Pancreas (tissue), 10 donors: ENCODE measurements at places on chromosomes 4 and X. TPM values are rescaled to one million over a fixed set of nuclear protein-coding genes. Genes with fewer than 3 reads are reported as not detected.

The DGKK gene
- not detected for total RNA-seq

The MEPE gene
- not detected for total RNA-seq

The DNAAF6 gene
- total RNA-seq = not detected

The ITIH6 gene
- not detected for total RNA-seq

DNA sequence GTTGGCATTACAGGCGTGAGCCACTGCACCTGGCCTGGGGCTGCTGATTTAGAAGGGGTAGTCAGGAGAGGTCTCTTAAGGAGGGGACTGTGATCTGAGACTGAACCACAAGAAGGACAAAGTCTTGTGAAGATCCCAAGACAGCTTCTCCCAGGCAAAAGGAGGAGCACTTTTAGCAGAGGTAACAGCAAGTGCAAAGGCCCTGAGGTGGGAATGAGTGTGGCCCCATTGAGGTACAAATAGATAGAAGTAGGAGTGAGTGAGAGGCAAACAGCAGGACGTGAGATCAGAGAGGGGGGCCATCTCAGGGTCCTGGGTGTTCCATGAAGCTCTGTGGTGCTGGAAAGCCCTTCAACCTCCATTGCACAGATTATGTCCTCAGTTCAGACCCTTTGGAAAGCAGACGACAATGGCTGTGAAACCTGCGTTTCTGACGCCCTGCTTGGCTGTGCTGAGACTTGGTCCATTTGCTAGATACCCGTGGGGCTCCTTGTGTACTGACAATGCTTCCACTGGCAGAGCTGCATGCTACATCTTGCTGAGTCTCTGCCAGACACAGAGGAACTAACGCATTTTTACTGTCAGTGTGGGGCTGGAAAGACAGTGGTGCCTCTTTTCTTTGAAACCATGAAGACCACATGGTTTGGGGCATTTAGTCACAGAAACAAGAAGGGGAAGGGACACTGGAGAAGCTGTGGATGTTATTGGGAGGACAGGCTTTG lies 1.3 kb upstream of the CCKAR start:
- no peaks in the 10 kb centered on the region for H3K27me3 ChIP-seq
- H3K36me3 ChIP-seq = no peaks in the 10 kb centered on the region
- H3K27ac ChIP-seq = no peak overlapping the region
- H3K4me3 ChIP-seq = no peak overlapping the region

DNA sequence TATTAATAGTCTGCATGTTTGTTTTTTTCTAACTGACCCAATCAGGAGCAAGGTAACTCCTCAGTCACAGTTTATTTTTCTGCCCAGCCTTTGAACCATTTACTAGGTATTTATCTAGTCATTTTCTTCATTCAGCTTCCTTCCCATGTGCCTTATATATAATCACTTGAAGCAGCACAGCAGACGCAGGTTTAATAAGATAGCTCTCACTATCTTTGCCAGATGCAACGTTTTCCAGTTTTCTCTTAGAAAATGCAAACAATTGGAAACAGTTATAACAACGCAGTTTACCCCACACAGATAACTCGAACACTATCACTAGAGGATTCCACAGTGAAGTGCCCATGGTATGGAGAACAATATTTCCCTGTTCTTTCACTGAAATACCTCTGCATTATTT lies 56.4 kb upstream of the NFKB1 start:
- no peaks in the 10 kb centered on the region for H3K27me3 ChIP-seq
- H3K27ac ChIP-seq = no peak overlapping the region
- no peak for DNase-seq
- no peak overlapping the region for H3K4me3 ChIP-seq
- peaks cover 10% of the 10 kb centered on the region for H3K4me1 ChIP-seq
- no peaks in the 10 kb centered on the region for H3K36me3 ChIP-seq

DNA sequence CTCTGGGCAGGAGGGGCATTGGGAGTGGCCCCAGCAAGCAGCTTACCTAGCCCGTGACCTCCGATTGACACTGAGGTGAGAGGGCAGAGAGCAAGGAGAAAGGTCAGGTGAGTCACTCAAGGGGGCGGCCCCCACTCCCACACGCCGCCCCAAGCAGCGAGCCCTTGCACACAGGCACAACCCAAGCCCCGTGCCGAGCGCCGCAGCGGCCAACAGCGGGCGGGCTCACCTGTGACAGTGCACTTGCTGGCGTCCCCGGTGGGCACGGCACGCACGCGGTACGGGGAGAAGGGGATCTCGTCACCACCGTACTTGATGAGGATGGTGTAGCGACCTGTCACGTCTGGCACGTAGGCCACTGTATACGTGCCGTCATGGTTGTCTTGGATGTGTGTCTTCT lies 17.2 kb downstream of the FLNA start:
- no peaks in the 10 kb centered on the region for H3K4me1 ChIP-seq
- peaks cover 16% of the 10 kb centered on the region for H3K36me3 ChIP-seq
- DNase-seq = no peak
- no peaks in the 10 kb centered on the region for H3K27me3 ChIP-seq
- H3K4me3 ChIP-seq = no peak overlapping the region

DNA sequence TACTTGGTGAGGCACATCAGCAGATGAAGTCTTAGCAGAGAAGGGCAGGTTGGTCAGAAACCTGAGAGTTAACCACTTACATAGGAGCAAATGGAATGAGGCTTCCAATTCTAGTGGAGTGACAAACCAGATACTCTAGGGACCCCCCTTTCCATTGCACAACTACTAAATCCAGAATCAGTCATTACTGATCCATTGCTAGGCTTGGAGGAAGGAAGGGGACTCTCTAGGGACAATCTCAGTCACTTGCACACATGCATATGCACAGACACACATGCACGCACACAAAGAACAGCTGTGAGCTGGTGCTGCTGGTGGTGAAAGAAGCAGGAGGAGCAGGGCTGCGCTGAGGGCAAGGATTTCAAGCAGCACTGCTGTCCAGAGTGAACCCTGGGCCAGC lies 25.7 kb downstream of the PNMA5 start:
- H3K27ac ChIP-seq = no peak overlapping the region
- H3K36me3 ChIP-seq = no peaks in the 10 kb centered on the region
- peak; percentile 24 for DNase-seq
- H3K4me1 ChIP-seq = no peaks in the 10 kb centered on the region

DNA sequence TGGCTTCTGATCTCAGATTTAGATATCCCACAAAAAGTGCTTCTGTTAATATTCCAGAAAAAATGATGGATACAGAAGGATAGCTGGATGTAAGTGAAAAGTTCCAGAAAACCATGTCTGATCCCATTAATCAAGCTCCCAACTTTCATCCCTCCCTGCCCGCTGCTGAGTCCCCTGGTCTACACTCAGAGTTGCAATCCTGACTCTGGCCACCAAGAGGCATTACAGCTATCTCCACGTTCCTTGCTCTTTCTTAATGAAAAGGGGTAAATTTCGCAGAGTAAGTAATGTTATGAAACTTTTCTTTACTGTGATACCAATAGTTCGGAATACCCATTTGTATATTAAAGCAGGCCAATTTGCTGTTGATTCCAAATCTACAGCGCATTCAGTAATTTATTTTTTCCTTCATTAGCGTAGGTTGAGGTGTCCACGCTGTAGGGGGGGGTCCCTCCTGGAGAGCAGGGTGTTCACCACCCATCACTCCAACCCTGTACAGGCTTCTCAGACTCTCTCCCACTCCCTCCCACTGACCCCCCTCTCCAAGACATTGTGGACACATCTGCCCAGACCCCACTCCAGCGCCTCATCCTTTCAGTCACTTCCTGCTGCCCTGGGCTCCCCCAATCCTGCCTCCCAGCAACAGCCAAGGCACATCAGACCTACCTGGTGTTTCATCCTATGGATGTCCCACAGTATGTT lies 55.1 kb downstream of the RAB40A start:
- no peaks in the 10 kb centered on the region for H3K4me1 ChIP-seq
- no peak overlapping the region for H3K4me3 ChIP-seq
- no peak for DNase-seq
- no peaks in the 10 kb centered on the region for H3K36me3 ChIP-seq

DNA sequence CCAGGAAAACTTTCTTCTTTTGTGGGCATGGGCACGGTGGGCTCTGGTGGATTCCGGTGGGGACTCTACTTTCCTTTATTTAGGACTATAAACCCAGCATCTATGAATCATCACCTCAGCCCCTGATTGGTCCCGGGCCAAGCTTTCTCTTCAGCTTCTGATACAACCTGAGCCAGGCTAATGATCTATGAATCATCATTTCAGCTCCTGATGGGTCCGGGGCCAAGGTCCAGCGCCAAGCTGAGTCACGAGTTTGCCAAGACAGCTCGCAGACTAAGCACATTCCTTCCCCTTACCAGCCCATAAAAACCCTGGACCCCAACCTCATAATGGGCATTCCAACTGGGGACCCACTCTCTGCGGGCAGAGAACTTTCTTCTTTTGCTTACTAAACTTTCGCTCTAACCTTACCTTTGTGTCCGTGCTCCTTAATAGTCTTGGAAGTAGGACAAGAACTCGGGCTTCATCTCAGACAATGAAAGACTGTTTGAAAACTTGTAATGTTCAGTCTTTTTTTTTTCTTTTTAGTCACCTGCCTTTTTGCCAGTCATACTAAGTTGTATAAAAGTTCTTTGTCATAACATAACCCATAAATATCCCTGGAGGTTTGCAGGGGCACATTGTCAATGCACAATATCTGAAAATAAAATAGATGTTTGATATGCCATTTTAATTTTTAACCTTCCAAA lies 904.9 kb upstream of the EPHA5 start:
- DNase-seq = peak; percentile 55
- H3K4me3 ChIP-seq = no peak overlapping the region
- no peaks in the 10 kb centered on the region for H3K4me1 ChIP-seq

- H3K4me1 ChIP-seq = no peaks in the 10 kb centered on the region
- H3K4me3 ChIP-seq = no peak overlapping the region
- no peaks in the 10 kb centered on the region for H3K36me3 ChIP-seq
These were observed 109.2 kb upstream of the GRPR start for GRCh38 chrX:16014171-16014570.

DNA sequence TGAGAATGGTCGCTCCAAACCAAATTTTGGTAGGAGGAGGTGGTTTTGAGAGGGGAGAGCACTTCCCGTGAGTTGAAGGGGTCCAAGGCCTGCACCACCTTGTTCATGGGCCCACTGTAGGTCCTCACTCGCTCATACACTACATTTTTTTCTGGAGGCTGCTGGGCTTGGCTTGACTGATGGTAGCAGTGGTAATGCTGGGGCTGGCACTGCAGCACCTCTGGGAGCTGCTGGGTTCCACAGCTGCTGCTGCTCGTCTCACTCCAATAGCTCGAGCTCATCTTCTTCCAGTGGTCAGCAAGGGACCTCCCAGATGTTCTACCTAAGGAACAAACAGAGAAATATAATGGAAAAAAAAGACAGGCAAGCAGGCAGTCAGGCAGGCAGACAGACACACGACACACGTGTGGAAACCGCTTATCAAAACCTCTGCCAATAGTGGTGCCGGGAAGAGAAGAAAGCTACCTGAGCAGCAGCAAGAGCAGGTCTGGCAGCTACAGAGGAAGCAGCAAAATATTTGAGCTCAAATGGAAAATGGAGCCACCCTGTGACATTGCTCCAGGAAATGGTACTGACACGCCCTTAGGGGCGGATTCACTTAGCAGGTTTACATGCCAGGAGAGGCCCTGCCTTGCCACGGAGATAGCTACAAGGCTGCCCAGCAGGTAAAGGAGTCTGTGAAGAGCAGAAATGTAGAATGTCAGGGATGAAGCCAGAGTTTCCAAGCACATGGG lies at the start of gene POF1B:
POF1B (minus strand) TSS at position 492 of the 734 bp plus-strand sequence; CDS start at position 281, 211 bp downstream.
- DNase-seq = peak; percentile 52
- H3K4me1 ChIP-seq = no peaks in the 10 kb centered on the region
- H3K27me3 ChIP-seq = no peaks in the 10 kb centered on the region
- peak within 1 kb of the TSS; percentile 30 for H3K27ac ChIP-seq
- no peak within 1 kb of the TSS for H3K4me3 ChIP-seq
